Thyroid gland (tissue), 4 donors: ENCODE measurements at places on chromosomes 12 and 14.

GRCh38 chr12:69099201-69099837 lies 140.1 kb upstream of the CPSF6 start:
- H3K27ac ChIP-seq: no peak overlapping the region
- no peaks in the 10 kb centered on the region for H3K27me3 ChIP-seq
- H3K36me3 ChIP-seq: no peaks in the 10 kb centered on the region

DNA sequence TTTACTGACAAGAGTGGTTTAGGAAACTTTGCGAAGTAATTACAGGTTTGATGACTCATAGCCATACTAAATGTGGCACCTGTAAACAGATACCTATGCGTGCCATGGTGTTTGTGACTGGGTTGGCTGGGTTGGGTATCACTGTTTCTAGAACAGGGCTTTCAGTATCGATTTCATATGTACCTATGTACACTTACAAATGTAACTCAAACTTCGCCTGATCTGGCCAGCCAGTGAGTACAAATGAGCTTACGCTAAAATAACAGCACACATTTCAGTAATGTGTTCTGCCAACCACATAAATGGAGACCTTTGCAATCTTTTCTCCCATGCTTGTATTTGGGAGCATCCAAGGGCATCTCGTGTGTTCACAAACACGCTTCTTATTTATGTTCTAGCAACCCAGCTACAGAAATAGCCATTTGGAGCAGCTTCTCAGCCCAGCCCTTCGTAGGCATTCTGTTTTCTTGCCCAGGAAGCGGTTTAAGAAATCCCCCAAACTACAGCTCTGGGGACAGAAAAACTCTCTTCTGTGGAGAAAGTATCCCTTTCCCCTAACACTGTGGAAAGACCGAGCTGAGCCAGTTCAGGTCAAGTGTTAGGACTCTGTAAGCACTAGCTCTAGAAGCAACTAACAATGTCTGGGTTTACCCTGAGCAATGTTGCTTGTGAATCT lies 42.3 kb upstream of the MDM1 start:
- no peaks in the 10 kb centered on the region for H3K36me3 ChIP-seq
- no peak overlapping the region for H3K27ac ChIP-seq
- H3K27me3 ChIP-seq: no peaks in the 10 kb centered on the region
- no peak for DNase-seq

- H3K27ac ChIP-seq: no peak overlapping the region
- no peak for DNase-seq
- H3K27me3 ChIP-seq: no peaks in the 10 kb centered on the region
- no peaks in the 10 kb centered on the region for H3K4me1 ChIP-seq
- H3K4me3 ChIP-seq: no peak overlapping the region
Measured at GRCh38 chr12:34311337-34311736, 289.0 kb downstream of the ALG10 start.

DNA sequence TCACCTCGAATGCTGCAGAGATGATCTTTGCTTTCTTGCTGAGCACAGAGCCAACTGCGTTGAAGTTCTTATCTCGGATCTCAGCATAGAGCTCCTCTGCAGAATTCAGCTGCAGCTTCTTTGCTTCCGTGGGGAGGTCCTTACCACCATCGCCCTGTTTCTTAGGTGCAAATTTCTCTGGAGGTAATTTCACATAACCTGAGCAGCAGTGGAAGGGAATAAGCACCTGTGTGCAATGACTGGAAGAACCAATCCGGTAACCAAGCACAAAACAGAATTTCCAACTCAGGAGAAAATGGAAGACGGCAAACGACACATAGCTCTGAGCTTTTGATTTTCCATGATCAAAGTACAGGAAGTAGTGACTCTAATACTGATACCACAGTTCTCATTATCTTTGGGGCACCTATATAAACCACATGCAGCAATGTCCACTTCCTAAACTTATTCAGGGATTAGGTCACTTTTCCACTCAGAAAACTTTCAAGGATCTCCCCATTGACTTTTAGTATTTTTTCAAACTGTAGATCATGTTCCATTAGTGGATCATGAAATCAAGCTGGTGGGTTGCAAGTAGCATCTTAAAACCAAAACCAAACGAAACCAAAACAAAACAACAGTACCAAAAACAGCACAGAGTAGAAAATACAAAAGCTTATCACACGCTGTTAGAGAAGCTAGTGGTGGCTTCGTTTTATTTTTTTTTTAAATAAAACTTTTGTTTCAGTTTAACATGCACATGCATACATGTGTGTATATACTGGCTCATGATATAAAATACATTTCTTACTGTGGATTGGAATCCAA lies 18.9 kb upstream of the DIABLO start:
- no peaks in the 10 kb centered on the region for H3K4me1 ChIP-seq
- no peak overlapping the region for H3K4me3 ChIP-seq
- no peak overlapping the region for H3K27ac ChIP-seq
- no peak for DNase-seq

DNA sequence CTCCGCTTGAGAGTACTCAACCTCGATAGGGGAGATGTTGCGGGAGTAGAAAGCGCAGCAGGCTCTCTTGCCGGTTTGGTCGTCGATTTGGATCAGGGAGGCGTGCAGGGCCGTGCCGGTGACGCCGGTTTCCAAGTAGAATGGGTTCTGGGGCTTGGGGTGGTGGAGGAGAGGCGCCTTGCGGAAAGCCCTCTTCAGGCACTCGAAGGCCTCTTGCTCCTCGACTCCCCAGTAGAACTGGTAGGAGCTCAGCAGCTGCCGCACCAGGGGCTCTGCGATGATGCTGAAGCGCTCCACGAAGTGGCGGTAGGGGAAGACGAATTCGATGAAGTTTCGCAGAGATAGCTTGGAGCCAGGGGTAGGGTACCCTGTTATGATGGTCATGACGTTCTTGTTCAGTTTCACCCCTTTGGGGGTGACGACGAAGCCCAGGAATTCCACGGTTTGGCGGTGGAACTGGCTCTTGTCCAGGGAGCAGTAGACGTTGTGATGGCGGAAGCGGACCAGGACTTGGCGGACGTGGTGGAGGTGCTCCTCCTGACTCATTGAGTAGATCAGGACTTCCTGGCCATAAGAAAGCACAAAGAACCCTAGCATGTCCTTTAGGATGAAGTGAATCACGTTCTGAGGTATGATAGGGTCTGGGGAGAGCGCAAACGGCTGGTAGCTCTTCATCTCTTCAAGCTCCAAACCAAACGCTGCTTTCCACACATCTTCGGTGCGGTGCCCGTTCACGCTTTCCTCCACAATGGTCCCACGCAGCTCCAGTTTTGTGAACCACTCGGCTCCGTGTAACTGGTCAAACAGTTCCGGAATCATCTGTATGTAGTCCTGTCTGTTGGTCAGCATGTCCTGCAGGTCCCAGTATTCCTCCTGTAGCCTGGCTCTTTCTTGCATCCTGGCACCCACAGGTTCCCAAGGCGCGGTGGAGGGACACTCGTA lies 21.2 kb downstream of the RTL1 start:
- no peak overlapping the region for H3K4me3 ChIP-seq
- H3K27me3 ChIP-seq: no peaks in the 10 kb centered on the region
- no peaks in the 10 kb centered on the region for H3K4me1 ChIP-seq
- H3K27ac ChIP-seq: no peak overlapping the region
- no peak for DNase-seq
- H3K36me3 ChIP-seq: no peaks in the 10 kb centered on the region
